Thyroid gland (tissue), 4 donors: ENCODE measurements at places on chromosomes 6 and 20. TPM values are rescaled to one million over a fixed set of nuclear protein-coding genes. Genes with fewer than 3 reads are reported as not detected.

The EYA2 gene
- total RNA-seq: 9.9 TPM

The PI16 gene
- 6.7 TPM for total RNA-seq

The DNPH1 gene
- total RNA-seq: 122 TPM

The ACSS2 gene
- total RNA-seq: 89.6 TPM

The TMEM217 gene
- 1.0 TPM for total RNA-seq

The BPI gene
- total RNA-seq: 0.40 TPM

The SCRT2 gene
- not detected for total RNA-seq

DNA sequence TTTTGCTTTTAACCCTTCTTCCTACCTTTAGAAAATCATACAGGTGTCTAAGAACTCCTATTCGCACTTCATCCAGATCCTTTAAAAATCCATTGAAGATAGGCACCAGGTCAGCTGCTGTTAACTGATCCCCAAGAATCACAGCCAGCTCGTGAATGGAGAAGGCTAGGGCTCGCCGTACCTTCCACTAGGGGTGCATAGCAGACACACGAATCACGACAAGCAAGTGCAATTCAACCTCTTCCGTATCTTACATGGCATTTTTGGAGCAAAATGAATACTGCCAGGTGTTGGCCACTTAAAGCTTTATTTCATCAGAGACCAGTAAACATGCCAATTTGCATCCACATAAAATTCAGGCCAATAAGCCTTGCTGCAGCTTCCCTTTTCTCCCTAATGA is 10.8 kb upstream of the ANKRD60 start:
- no peaks in the 10 kb centered on the region for H3K4me1 ChIP-seq
- H3K27me3 ChIP-seq: no peaks in the 10 kb centered on the region
- H3K36me3 ChIP-seq: peaks cover 13% of the 10 kb centered on the region
- H3K27ac ChIP-seq: no peak overlapping the region
- DNase-seq: no peak

- H3K4me1 ChIP-seq: no peaks in the 10 kb centered on the region
- H3K27ac ChIP-seq: no peak overlapping the region
- H3K4me3 ChIP-seq: no peak overlapping the region
- no peaks in the 10 kb centered on the region for H3K27me3 ChIP-seq
- peaks cover 17% of the 10 kb centered on the region for H3K36me3 ChIP-seq
These were observed 29.1 kb downstream of the QRSL1 start for GRCh38 chr6:106658469-106658868.

DNA sequence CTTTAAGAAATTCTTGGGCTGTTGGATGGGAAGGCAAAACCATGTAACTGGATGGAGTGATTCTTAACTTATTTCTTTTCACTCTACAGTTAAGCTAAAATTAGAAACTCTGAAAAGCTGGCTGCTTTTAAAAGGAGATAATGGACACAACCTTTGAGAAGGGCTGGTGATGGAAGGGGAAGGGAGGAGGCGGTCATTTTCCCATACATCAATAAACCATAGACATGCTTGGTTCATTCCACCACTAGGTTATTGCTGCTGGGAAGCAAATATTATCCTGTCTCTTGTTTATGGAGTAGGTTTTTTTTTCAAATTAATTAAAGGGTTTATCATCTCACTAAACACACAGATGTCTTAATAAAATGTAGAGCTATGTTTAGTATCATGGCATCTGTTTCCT is 76.2 kb downstream of the PLCB1 start:
- no peaks in the 10 kb centered on the region for H3K27me3 ChIP-seq
- no peak overlapping the region for H3K27ac ChIP-seq
- H3K4me3 ChIP-seq: no peak overlapping the region
- no peaks in the 10 kb centered on the region for H3K4me1 ChIP-seq
- no peak for DNase-seq
- no peaks in the 10 kb centered on the region for H3K36me3 ChIP-seq

- H3K36me3 ChIP-seq: no peaks in the 10 kb centered on the region
- H3K27me3 ChIP-seq: no peaks in the 10 kb centered on the region
- no peak overlapping the region for H3K4me3 ChIP-seq
- no peak overlapping the region for H3K27ac ChIP-seq
- no peak for DNase-seq
- H3K4me1 ChIP-seq: no peaks in the 10 kb centered on the region
These were observed 41.7 kb downstream of the PLAGL1 start for GRCh38 chr6:143966312-143966711.

DNA sequence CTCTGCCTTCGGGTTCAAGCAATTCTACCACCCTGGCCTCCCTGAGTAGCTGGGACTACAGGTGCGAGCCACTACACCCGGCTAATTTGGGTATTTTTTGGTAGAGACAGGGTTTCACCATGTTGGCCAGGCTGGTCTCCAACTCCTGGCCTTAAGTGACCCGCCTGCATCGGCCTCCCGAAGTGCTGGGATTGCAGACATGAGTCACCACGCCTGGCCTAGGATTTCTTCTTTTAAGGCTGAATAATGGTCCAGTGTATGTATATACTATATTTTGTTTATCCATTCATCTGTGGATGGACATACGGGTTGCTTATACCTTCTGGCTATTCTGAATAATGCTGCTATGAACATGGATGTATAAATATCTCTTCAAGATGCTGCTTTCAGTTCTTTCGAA is 17.1 kb downstream of the RIOK1 start:
- H3K36me3 ChIP-seq: peaks cover 38% of the 10 kb centered on the region
- no peak overlapping the region for H3K27ac ChIP-seq
- H3K4me3 ChIP-seq: no peak overlapping the region
- DNase-seq: no peak
- no peaks in the 10 kb centered on the region for H3K4me1 ChIP-seq

- H3K27ac ChIP-seq: no peak overlapping the region
- no peaks in the 10 kb centered on the region for H3K36me3 ChIP-seq
- no peaks in the 10 kb centered on the region for H3K4me1 ChIP-seq
- H3K4me3 ChIP-seq: no peak overlapping the region
These were observed 444.9 kb upstream of the SULF2 start for GRCh38 chr20:48230216-48230615.

GRCh38 chr6:119552021-119552420 is 202.5 kb upstream of the MAN1A1 start:
- DNase-seq: no peak
- H3K27ac ChIP-seq: no peak overlapping the region
- H3K4me3 ChIP-seq: no peak overlapping the region
- no peaks in the 10 kb centered on the region for H3K4me1 ChIP-seq
- H3K36me3 ChIP-seq: no peaks in the 10 kb centered on the region

GRCh38 chr6:159249128-159249527 is 79.9 kb downstream of the FNDC1 start:
- H3K27ac ChIP-seq: peak overlapping the region; percentile 49
- H3K4me1 ChIP-seq: peaks cover 18% of the 10 kb centered on the region
- H3K27me3 ChIP-seq: no peaks in the 10 kb centered on the region

GRCh38 chr6:25337431-25337830 is 58.3 kb downstream of the CARMIL1 start:
- H3K27ac ChIP-seq: no peak overlapping the region
- no peak overlapping the region for H3K4me3 ChIP-seq
- no peaks in the 10 kb centered on the region for H3K36me3 ChIP-seq
- H3K27me3 ChIP-seq: no peaks in the 10 kb centered on the region

- H3K4me3 ChIP-seq: no peak overlapping the region
- H3K27me3 ChIP-seq: no peaks in the 10 kb centered on the region
- H3K36me3 ChIP-seq: no peaks in the 10 kb centered on the region
- DNase-seq: peak; percentile 53
- H3K4me1 ChIP-seq: peaks cover 21% of the 10 kb centered on the region
- H3K27ac ChIP-seq: peak overlapping the region; percentile 50
These were observed 510.2 kb upstream of the SULF2 start for GRCh38 chr20:48295445-48295903.

DNA sequence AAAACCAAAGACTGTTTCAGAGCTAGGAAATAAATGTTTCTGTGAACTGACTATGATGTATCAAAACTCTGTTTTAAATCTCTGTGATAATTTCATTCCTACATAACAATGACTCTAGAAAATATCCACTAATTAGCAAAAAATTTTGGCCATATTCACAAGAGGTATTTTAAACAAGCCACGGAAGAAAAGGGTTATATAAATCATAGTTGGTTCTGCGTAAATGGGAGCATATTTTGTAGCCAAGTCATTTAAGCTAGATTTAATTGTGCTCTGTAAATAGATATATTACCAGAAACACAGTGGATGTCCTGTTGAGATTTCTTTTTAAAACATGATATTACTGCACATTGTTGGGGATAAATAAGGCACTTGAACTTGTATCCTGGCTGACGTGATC is 416.5 kb upstream of the PLCB4 start:
- no peaks in the 10 kb centered on the region for H3K36me3 ChIP-seq
- no peaks in the 10 kb centered on the region for H3K4me1 ChIP-seq
- no peaks in the 10 kb centered on the region for H3K27me3 ChIP-seq
- no peak overlapping the region for H3K27ac ChIP-seq
- no peak overlapping the region for H3K4me3 ChIP-seq
- no peak for DNase-seq

- no peaks in the 10 kb centered on the region for H3K4me1 ChIP-seq
- H3K4me3 ChIP-seq: no peak overlapping the region
These were observed 39.7 kb downstream of the TRMT11 start for GRCh38 chr6:126026001-126026400.

GRCh38 chr6:154113392-154113791 is 74.4 kb downstream of the OPRM1 start:
- H3K36me3 ChIP-seq: no peaks in the 10 kb centered on the region
- no peaks in the 10 kb centered on the region for H3K27me3 ChIP-seq
- H3K4me3 ChIP-seq: no peak overlapping the region
- H3K4me1 ChIP-seq: no peaks in the 10 kb centered on the region

- H3K36me3 ChIP-seq: no peaks in the 10 kb centered on the region
- H3K27me3 ChIP-seq: no peaks in the 10 kb centered on the region
- no peak overlapping the region for H3K27ac ChIP-seq
- H3K4me3 ChIP-seq: no peak overlapping the region
- no peaks in the 10 kb centered on the region for H3K4me1 ChIP-seq
- DNase-seq: no peak
These were observed 4.9 kb upstream of the ADA start for GRCh38 chr20:44656448-44656847.

DNA sequence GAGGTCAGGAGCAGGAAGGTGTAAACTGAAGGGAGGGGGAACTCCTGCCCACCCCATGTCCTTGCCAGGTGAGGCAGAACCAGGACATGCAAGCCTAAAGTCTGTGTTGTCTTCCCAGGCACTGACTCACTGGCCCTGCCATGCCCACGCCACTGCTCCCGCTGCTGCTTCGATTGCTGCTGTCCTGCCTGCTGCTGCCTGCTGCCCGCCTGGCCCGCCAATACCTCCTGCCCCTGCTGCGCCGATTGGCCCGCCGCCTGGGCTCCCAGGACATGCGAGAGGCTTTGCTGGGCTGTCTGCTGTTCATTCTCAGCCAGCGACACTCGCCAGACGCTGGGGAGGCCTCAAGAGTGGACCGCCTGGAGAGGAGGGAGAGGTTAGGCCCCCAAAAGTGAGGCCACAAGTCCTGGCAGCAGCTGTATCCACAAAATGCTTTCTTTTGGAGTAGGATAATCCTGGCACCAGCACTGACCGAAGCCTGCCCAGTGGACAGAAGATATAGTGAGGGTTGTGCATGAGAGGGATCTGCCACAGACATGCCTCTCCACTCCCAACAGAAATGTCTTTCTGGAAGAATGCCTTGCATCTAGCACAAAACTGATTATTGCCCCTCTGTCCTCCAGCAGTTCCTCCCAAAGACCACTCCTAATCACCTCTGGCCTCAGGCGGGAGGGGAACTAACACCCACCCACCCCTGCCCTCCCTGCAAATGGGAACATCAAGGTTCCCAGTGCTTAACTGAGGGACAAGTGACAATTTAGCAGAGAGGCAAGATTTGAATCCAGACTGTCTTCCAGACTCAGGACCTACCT is 812 bp downstream of the MYMX start:
- peak; percentile 33 for DNase-seq
- H3K36me3 ChIP-seq: no peaks in the 10 kb centered on the region
- H3K27ac ChIP-seq: no peak overlapping the region
- H3K27me3 ChIP-seq: no peaks in the 10 kb centered on the region
- H3K4me1 ChIP-seq: peaks cover 44% of the 10 kb centered on the region

DNA sequence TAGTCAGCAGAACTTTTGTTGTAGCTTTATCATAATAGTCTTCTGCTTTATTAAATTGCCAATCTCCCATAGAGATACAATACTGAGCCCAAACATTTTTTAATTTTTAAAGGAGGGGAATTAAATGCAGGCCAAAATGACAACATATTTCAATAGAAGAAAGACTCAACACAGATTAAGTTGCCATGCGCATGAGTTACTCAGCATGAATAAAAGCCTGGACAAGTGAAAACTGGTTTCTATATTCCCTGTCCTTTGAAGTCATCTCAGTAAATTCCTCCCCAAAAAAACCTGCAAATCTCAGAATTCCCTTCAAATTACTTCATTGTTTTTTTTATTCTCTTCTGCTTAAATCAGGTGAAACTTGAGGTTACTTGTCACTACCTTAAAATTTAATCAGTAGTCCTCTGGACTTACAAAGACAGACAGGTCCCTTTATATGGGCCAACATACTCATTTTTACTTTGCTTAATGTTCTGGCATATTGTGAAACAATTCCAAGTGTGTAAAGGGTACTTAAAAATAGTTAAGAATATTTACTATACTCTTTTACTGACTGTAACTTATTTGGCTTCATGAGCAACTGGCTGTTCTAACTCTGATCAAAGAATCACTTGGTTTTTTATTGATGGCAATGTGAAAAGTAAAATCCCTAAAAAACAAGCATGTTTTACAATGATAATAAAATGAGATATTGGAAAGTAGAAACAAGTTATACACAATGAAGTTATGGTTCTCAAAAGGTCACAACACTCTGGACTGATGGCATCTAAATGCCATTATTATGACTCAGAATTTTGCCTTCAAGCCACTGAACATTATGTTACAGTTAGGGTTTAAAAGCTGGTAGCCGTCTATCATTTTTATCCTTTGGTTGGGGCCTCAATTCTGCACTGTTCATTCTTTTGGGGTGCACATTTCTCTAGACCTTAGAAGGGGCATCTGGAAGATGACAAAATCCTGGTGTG is 49.9 kb upstream of the COL21A1 start:
- H3K27me3 ChIP-seq: no peaks in the 10 kb centered on the region
- no peaks in the 10 kb centered on the region for H3K4me1 ChIP-seq
- H3K27ac ChIP-seq: no peak overlapping the region

- H3K36me3 ChIP-seq: no peaks in the 10 kb centered on the region
- no peaks in the 10 kb centered on the region for H3K4me1 ChIP-seq
- H3K4me3 ChIP-seq: no peak overlapping the region
These were observed 586.6 kb upstream of the BTBD3 start for GRCh38 chr20:11331096-11331495.

DNA sequence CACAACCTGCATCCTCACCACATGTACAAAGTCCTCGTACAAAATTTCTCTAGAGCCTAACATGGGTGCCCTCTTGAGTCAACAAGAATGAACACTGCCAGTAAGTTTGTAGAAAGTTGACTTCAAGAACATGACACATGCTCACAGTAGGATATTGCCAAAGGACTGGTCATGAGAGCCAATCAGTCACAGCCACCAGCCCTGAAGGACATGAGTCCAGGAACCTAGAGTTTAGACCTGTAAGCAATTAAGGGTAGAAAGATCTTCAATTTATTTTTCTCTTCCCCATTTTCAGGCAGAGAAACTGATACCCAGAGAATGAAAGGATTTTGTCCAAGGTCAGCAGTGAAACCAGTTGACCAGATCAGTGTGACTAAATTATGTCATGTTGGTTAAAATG is 96.1 kb downstream of the MAFB start:
- no peak overlapping the region for H3K4me3 ChIP-seq
- H3K27me3 ChIP-seq: no peaks in the 10 kb centered on the region
- no peaks in the 10 kb centered on the region for H3K36me3 ChIP-seq
- DNase-seq: no peak
- H3K4me1 ChIP-seq: no peaks in the 10 kb centered on the region
